T-helper 17 cell (primary cell): ENCODE measurements at places on chromosomes 11 and 22.

DNA sequence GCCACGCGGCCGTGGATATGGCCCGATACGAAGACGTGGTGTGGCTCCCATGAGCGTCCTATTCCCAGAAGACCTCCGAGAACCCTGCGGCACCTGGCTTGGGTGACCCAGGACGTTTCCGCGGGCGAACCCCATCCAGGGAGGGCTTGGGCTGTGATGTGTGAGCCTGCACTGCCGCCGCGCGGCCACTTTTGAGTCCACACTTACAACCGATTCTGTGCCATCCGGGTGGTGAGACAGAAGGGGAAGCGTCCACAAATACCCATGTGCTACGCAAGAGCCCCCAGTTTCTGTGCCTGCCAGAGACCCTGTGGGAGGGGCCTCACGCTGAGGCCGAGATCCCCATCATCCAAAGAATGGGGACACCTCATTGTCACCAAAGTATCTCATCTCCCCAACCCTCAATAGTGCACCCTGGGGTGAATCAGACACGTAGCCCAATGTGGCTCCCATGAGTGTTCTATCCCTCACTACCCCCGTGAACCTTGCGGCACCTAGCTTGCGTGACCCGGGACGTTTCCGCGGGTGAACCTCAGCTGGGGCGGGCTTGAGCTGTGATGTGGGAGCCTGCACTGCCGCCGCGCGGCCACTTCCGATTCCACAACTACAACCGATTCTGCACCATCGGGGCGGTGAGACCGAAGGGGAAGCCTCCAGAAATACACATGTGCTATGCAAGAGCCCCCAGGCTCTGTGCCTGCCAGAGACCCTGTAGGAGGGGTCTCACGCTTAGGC lies 4.6 kb upstream of the H19 start:
- DNase-seq: no peak

GRCh38 chr22:42688241-42689211 lies 32.1 kb downstream of the A4GALT start:
- DNase-seq: no peak

DNA sequence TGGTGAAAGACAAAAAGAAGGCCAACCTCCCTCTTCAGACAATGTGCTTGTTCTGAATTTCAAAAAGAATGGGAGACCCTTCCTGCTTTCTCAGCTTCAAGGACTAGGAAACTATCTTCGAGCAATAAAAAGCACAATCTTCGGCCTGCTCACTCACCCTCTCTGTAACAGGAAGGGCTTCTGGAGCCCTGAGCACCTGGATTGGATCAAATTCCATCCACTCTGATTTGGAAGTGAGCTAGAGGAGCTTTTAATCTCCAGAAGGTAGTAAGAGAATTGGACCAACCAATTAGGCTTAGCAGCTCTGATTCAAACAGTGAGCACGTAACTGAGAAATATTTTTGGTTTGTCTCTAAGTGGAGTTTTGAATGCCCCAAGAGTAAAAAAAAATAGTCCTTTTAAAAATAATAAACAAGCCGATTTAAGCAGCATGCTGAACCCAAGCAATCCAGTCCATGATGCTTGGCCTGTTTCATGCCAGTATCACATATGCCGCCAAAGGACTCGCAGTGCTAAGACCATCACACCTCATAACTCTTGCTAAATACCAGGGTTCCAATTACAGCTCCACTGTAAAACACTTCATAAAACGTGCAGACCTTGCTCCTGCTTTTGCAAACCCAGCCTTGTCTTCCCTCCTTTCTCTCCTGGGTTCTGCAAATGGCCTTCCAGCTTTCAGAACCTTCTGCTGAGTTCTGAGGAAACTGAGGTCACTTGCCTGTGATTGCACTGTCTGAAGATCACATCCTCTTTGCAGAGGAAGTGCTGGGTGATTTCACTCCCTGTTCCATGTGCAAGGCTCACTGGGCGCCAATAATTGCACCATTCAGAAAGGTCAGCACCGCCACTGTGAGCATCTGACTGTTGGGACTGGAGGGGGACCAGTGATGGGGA lies 74.4 kb downstream of the SLC1A2 start:
- DNase-seq: no peak

- DNase-seq: no peak
Observed at GRCh38 chr11:2729841-2730240, 30.0 kb upstream of the KCNQ1OT1 start.

DNA sequence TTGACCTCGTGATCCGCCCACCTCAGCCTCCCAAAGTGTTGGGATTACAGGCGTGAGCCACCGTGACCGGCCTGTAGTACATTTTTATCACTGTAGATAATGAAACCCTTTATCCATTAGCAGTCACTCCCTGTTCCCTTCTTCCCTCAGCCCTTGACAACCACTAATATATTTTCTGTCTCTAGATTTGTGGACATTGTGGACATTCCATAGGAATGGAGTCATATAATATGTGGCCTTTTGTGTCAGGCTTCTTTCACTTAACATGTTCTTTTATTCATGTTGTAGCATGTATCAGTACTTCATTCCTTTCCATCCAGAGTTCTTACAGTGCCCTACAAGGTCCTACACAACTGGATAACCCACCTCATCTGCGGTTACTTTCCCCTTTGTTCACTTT lies 30.5 kb downstream of the RRM1 start:
- DNase-seq: no peak

DNA sequence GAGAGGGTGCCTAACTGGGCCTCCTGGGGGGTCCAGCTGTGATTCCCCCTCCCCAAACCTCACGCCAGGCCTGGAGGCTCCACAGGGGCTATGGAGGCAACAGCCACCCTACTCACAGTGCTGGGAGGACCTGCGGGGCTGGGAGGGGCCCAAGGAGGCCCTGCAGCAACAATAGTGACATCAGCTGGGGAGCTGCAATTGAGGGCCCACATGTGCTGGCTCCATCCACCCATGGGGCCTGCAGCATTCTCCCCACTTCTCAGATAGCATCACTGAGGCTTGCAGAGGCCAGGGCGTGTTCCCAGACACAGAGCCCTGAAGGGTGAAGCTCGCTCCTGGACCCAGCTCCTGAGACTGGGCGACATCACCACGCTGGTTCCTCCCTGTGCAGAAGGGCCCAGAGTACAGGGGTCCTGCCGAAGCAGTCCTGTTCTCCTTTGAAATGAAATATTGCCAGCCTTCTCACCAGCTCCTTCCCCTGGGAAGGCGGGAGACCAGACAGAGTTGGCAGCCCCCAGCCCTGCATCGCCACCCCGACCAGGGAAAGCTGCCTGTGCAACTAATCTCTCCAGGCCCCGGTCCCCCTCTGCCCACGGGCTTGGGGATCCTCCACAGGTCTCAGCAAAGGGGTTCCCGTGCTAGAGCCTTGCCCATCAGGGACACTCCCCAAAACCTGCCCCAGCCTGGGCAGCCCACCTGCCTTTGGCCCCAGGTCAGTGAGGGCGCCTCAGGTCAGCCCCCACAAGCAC lies 8.9 kb upstream of the TBX1 start:
- DNase-seq: no peak

- DNase-seq: no peak
Observed at GRCh38 chr11:89477175-89477574, 14.0 kb downstream of the NOX4 start.

DNA sequence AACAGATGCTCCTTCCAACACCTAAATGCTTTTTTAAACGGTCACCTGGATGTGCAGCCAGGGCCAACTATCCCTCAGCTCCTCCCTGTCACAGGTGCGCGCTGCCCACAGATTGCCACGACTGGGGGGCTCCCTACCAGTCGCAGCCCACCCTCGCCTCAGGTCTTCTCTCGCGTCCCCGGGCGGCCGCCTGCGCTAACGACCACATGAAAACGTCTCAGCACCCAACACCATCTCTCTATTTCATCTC lies 469 bp downstream of the ZBED5 start:
- no peak for DNase-seq

DNA sequence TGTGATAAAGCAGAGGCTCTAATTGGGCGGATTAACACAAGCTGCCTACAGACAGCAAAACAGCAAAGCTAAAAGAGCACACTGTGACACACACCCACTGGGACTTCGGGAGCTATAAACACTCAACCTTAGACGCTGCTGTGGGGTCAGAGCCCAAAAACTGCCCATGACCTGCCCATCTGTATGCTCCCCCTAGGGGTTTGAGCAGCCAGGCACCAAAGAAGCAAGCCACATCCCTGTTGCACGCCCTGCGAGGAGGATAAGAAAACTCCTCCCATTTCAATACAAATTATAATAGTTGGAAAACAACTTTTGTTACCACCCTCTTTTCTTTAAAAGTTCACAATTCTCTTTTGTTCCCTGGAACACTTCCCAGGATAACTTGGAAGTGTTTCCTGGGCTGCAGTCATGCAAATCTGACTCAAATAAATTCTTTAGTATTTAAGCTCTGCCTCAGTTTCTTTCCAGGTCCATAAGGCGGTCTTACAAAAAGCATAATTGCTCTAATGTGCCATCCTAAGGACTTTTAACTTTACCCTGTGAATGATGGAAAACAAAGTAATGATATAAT lies 86.4 kb downstream of the DLG2 start:
- DNase-seq: no peak

- DNase-seq: no peak
Observed at GRCh38 chr11:32610797-32611352, 27.2 kb downstream of the EIF3M start.

DNA sequence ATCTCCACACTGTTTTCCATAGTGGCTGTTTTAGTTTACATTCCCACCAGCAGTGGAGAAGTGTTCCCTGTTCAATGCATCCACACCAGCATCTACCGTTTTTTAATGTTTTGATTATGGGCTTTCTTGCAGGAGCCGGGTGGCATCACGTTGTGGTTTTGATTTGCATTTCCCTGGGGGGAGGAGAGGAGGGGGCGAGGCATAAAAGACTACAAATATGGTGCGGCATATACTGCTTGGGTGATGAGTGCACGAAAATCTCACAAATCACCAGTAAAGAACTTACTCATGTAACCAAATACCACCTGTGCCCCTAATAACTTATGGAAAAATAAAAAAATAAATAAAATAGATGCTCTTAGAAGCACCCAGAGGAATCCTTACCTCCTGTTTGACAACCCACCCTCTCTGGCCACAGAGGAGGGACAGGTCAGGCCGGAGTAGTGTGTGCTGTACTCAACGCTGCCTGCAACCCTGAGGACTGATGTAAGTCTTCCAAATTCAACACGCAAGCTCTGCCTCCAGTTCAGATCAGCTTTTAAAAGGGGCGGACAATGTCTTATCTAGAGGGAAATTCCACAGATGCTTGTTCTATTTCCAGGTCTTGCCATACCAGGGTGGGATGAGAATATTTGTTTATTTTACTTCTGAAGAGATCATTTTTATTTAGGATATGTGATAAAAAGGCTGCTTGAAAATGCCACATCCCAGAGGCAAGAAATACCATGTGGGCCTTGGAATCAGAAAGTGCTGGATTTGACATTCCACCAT lies 329.6 kb upstream of the B3GAT1 start:
- no peak for DNase-seq

- DNase-seq: no peak
Observed at GRCh38 chr11:32108576-32108975, 17.7 kb downstream of the RCN1 start.

- no peak for DNase-seq
Observed at GRCh38 chr11:67996622-67997474, 7.0 kb downstream of the UNC93B1 start.

DNA sequence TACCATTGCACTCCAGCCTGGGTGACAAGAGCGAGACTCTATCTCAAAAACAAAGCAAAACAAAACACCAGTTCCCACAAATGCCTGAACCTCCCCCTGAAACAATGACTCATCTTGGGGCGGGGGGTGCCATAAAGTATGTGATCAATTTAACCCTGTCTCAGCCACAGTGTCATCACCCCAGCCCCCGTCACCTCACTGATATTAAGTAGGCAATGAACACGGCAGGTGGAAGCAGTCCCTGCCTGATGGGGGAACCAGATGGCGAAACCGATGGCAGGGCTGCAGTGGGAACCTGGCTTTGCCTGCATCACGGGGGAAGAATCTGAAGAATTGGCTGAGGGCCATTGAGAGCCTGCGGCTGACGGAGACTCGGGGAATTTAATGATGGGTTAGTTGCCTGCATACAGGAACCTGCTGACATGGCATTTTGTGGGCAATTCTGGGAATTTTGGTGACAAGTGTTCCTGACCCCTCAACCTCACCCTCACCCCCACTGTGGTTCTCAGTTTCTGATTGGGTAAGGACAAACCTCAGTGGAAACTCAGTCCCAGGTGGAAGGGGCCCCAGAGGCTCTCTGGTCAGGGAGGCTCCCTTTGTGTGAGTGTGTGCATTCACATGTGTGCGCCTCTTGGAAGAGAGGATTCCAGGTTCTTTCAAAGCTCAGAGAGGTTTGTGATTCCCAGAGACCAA lies 39.1 kb upstream of the SHISAL1 start:
- DNase-seq: no peak

DNA sequence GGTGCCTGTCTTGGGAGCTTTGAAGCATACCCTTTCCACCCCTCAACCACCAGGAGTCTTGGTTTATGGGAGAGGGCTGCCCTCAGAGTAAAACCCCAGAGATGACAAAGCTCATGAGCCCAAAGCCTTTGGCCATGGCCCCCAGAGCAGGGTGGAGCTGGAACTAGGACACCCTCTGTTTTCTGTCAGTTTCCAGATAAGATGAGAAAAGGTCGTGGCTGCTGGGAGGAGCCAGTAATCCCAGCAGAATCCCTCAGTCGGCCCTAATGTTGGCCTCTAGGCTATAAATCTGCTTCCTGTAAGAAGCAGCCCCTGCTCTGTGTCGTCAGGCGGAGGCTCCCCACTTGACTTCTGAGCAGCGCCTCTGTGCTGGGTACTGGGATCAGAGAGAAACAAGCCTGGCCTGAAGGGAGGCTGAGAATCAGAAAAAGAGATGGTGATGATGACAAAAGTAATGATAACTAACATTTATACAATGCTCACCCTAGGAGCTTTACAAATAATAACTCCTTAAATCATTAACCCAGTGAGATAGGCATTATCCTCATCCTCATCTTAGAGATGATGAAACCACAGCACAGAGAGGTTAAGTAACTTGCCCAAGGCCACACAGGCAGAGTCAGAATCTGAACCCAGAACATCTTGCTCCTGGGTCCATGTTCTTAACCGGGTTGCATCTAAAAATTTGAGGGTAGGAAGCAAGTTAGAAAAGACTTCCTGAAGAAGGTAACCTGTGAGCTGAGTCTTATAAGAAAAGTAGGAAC lies 471.4 kb downstream of the SOX6 start:
- no peak for DNase-seq

DNA sequence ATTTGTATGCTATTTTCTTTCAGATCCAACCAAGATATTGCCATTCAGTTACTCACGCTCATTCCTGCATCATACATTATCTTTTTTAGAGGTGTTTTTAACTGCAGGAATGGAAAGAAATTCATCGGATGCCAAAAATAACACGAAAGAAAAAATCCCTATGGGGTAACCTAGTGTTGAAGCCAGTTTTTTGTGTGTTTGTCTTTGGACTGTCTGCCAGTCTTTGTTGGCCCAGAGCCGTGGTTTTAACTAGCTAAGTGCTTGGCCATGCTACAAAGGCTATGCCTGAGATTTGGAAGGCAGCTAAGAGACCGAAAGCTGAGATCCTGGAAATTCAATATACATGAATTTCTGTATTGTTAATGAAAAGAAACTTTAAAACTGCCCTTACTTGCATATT lies 309.8 kb upstream of the CNTN5 start:
- DNase-seq: no peak
